GM12892 (cell line): ENCODE measurements at places on chromosomes 1 and 21.

DNA sequence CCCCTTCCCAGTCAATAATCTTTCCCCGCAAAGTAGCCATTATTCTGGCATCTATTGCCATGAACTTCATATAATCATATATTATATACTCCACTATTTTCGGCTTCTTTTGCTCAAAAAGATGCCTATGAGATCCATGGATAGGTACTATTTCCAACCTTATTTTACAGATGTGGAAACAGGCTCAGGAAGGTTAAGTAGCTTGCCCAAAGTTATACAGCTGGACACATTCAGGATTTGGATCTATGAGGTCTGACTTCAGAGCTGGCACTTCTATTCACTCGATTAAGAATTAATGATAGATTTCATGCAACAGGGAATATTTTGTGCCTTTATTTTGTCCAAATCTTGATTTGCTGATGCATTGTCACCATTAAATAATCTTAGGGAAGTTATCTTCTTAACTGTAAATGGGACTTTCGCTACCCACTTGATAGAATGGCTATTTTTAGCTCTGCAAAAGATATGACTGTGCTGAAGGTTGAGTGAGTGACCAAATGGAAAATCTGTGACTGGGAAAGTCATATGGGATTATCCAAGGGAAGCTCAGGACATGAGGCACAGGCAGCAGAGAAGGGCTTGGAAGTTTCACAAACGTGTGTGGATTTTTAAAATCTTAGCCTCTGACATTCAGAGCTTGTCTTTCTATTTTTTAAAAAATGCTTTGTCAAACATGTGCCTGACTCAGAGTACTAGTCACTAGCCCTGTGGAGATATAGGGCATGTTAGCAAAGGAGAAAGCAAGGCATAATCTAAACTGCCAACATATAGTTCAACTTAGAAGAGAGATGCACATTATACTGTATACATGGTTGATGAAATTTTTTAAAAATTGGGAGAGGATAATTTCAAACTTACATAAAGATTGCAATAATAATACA, 36.5 kb downstream of the GIPC2 start:
- DNase-seq: no peak

- no peak for DNase-seq
Observed at GRCh38 chr1:235297579-235297978, 30.4 kb downstream of the ARID4B start.

GRCh38 chr1:168893359-168893801, 164.4 kb upstream of the DPT start:
- no peak for DNase-seq

DNA sequence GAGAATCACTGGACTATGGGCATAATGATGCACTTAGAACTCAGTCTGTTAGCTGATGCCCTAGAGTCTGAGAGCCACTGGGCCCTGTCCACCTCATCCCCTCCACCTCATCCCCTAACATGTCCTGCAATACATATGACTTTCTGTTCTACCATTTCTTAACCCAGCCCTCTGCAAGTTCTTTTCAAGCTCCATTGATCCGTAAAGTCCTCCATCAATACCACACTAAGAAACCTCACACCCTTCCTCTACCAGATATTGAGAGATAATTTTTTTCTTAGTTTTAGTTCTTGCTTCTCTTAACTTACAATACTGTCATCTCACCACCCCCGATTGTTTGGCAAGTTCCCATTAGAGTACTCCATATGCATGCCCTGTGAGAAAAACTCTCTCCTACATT, 22.1 kb downstream of the FCRL4 start:
- DNase-seq: no peak

DNA sequence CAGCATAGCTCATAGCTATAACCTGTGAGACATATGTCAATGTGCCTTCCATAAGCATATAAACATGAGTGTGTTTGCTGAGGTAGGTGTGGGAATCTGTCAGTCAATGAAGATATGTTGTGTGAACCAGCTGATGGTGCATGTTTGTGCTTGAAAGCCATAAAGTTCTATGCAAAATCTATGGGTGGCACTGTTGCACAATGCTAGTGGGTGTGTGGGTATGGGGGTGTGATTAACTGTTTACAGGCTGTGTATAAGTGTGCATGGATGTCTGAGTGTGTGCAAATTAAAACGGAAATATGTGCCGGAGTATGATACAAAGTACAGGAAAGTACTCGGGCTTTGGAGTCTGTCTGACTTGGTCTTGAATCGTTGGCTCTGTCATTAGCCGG, 1.0 kb upstream of the ATP2B4 start:
- no peak for DNase-seq

- no peak for DNase-seq
Observed at GRCh38 chr1:161299347-161299746, 10.4 kb downstream of the MPZ start.

- DNase-seq: no peak
Observed at GRCh38 chr1:228736844-228737445, 1.7 kb downstream of the RHOU start.

DNA sequence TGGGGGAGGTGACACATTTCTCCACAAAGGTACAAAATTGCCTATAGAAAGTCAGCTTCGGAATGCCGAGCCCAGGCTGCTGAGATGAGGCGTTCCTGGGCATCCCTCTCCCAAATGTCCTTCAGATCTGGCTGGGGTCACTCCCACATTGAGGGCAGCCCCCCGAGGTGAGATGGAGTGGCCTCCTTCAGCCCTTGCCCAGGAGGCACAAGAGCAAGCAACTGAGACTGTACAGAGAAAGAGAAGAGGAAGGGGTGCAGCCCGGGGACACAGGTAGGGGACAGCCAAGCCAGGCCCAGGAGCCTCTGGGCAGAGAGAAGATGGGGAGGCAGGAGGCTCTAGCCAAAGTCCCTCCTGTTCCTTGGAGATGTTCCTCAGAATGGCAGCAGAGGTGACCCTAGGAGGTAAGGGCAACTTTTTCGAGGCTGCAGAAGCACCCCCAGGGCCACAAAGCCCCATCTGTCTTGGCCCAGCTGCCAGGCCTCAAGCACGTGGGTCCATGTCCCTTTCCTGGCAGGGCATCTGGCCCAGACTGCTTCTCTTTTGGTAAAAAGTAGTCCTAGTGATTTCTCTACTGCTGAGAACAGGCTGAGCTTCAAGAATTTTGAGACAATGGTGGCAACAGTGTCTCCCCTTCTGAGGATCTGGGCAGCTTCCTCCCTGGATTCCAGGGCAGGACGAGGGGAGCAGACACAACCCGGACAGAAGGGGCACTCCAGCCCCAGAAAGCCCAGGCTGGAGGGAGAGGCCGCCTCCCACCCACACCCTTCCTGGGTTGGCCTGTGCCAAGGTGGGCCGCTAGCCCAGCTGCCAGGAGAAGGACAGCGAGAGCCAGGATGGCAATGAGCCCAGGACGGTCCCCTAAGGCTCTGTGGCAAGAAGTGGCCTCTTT, 68.0 kb downstream of the LRRN2 start:
- DNase-seq: no peak

- no peak for DNase-seq
Observed at GRCh38 chr21:33444499-33444898, 35.3 kb downstream of the TMEM50B start.

GRCh38 chr21:43287111-43287760, 118.4 kb downstream of the CRYAA start:
- no peak for DNase-seq

DNA sequence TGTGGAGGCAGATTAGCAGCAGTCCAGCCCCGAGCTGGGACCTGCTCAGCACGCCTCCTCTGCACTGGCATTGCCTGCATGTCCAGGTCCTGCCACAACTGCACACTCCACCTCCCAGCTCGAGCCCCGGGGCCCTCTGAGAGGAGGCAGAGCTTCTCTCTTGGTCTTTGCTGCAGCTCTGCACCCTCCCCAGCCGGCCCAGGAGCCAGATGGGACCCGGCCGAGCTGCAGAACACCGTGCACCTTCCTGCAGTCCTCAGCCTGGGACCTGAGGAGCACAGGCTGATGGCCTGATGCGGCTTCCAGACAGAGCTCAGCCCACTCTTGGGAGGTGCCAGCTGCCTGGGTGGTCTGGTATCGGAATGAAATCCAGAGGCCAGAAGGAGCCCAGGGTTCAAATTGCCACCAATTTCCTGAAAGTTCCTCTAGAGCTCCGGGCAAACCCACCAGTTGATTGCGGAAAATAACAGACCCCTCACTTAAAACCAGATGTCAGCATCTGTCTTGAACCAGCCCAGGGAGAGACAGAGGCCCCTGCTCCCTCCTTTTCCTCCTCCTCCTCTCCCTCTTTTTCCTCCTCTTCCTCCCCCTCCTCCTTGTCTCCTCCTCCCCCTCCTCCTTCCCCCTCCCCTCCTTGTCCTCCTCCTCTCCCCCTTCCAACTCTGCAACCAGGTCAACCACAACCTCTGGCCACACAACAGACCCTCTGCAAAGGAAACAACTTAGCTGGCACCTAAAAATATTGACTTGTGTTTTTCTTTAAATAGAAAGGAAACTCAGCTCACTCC, 10.6 kb upstream of the SPSB1 start:
- DNase-seq: no peak

DNA sequence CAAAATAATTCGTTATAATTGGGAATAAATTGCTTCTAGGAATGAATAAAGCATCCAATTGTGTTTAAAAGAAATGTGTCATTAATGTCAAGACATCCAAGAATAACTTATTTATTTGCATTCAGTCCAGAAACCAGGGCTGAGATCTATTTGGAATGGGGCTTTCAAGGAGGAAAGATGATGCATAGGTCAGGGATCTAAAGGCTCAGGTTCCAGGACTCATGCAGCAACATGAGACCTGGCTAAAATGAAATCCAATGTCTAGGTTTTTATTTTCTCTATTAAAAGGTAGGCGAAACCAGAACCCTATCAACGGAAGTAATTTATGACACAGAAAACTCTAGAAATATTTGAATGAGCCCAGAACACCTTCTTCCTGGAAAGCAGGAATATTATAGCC, 376.8 kb downstream of the SEC16B start:
- no peak for DNase-seq

DNA sequence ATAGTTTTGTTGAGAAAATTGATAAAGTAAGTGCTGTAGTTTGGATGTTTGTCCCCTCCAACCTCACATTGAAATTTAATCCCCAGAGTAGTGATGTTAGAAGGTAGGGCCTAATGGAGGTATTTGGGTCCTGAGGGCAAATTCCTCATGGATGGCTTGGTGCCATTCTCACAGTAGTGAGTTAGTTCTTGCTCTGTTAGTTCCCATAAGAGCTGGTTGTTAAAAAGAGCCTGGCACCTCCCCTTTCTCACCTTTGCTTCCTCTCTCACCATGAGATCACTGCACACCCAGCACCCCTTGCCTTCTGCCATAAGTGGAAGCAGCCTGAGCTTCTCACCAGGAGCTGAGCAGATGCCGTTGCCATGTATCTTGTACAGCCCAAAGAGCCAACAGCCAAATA, 354.8 kb upstream of the NFIA start:
- no peak for DNase-seq

GRCh38 chr1:197471248-197471985, 203.4 kb downstream of the CRB1 start:
- DNase-seq: no peak

DNA sequence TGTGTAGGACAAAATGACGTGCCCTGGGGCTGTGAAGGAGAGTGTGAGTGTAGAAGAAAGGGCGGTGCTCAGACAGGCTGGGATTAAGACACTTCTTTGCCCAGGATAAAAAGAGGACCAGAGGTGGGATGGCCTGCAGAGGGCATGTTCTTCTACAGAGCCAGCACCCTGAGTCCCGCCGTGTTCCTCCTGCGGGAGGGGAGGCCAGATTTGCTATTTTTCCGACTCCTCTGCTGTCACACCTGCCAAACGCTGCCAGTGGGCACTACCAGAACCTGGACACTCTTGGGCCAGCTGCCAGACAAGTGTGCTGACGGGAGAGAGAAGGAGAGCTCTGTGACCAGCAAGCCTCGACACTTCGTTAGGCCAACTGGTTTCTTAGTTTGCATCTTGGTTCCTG, 206.4 kb downstream of the PLD5 start:
- no peak for DNase-seq

DNA sequence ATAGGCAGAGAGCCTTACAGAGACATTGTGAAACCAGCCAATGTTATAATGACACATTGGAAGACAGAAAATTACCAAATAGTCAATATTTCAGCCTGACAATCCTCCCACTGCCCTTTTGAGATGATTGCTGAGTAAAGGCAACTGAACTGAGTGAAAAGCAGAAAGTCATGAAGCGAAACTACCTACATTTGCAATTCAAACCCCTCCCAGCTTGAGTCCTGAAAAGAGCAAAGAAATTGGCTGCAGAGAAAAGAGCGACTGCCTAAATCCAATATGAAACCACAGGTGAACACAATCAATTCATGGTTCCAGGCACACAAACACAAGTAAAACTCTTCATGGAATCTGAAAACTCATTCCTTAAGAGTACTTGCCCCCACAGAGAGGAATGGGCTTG, 143.4 kb upstream of the CHRM3 start:
- DNase-seq: no peak

DNA sequence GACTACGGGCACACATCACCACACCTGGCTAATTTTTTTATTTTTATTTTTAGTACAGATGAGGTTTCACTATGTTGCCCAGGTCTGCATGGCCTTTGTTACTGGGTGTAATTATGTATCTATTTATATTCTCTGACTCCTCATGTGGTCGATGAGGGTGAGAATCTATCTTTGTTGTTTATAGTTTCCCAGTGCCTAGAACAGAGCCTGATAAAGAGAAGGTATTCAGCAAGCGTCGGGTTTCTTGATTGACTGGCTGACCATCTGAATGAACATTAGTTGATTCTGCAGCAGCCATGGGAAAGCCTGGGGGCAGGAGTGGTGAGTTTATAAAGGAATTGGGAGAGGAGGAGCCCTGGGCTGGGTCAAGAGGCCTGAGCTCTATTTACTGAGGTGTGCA, 28.5 kb downstream of the SERINC2 start:
- no peak for DNase-seq

- no peak for DNase-seq
Observed at GRCh38 chr1:23273450-23274133, 56.3 kb upstream of the HTR1D start.

- DNase-seq: no peak
Observed at GRCh38 chr1:8133190-8133589, 107.1 kb upstream of the ERRFI1 start.

DNA sequence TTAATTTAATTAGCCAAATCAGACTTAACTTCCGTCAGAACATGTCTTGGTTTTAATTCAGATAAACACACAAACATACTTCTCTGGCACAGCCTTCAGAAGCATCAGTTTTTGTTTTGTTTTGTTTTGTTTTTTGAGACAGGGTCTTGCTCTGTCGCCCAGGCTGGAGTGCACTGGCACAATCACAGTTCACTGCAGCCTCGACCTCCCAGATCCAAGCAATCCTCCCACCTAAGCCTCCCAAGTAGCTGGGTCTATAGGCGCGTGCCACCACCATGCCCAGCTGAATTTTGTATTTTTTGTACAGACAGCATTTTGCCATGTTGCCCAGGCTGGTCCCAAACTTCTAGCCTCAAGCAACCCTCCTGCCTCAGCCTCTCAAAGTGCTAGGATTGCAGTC, 34.7 kb downstream of the MDM4 start:
- no peak for DNase-seq

GRCh38 chr1:208944981-208945451, 638.5 kb upstream of the CAMK1G start:
- DNase-seq: no peak
